SW 1271 (cell line): ENCODE measurements at places on chromosomes 11 and 22.

GRCh38 chr11:48033918-48034341 is 53.6 kb downstream of the PTPRJ start:
- no peak for DNase-seq

DNA sequence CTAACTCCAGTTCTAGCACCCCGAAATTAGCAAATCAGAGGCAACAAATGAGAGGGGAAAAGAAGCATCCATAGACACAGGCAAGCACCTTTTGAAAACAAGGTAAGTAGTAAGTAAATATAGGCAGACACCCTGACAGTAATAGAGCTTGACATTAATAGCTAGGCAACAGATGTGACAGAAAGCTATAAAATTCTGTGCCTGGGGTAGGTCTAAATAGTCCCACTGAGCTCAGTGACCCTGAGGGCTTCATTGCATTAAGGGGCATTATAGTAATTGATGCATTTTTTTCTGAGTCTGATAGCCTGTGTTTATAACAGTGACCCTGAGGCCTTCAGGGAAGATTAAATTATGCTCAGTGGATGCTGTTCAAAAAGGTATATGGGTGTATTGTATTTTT is 197.1 kb downstream of the HIPK3 start:
- no peak for DNase-seq

DNA sequence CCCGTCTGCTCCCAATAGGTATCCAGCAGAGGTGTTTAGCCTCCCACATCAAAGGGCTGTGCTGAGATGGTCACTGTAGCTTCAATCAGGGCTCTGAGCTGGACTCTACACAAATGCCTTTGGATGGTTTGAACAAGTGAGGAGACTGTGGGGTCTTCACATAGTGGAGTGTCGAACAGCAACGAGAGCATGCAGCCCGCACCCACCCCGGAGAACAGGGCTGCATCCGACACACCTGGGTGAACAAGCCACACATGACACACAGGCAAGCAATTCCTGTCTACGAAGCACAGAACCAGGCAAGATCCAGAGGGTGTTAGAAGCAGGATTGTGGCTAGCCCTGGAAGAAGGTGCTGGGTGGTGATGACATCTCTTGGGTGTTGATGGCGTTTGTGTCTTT is 58.0 kb upstream of the FGF3 start:
- no peak for DNase-seq

DNA sequence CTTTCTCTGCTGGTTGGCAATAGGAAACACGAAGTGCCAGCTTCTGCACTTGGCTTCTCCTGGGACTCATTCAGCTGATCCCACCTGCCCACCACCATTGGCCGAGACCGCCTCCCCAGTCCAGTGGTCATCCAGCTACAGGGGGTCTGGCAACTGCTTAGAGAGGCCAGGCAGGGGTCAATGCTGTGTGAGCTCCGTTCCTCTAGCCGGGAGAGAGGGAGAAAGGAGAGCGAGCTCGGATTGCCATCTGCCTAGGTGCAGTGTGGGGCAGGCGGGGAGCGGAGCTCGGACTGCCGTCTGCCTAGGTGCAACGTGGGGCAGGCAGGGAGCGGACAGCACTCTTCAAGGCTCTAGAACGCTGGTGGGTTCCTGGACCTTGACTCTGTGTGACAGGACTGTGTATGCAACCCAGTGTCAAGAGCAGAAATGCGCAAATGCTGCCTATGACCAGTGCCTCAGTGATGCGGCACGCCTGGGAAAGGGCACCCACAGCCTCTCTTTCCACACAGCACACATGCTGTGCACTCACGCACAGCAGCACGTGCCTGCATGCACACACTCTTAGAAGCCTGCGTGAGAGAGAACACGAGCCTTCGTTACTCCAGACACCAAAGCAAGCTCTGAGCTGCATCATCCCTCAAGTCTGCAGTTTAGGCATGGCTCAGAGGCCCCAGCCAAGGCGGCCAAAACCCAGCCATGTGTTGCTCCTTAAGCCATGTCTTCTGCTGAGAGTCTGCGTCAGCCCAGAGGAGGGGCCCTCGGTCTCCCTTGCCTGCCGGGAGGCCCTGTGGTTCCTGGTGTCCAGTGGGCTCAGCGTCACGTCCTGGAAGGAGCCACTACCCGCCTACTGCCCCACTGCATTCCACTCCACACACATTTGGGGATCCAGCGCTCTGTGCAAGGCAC is 26.8 kb upstream of the JAM3 start:
- no peak for DNase-seq

DNA sequence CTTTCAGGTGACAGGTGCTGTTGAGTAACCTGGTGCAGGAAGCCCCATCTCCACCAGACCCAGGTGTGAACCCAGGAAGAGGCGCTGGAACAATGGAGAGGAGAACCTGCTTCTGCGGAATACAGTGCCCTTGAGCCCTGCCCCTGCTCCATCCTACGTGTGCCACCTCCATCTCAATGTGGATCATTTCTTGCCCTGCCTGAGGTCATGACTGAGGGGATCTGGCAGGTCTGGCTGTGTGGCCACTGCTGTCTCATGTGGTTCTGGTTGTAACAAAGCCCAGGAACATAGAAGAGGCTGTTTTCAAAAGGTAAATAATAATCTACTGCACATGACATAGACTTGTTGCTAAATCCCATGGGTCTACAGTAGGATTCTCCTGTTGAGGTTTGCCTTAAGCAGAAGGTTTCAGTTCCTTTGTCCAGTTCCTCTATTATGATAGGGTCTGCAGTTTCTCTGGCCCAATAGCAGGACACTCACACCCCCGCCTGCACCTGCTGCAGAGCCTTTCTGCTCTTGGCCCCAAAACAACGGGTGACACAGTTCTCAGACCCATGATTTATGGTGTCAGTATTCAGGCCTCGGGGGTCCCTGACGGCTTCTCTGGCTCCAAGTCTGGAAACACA is 113.5 kb upstream of the IGLL5 start:
- no peak for DNase-seq

DNA sequence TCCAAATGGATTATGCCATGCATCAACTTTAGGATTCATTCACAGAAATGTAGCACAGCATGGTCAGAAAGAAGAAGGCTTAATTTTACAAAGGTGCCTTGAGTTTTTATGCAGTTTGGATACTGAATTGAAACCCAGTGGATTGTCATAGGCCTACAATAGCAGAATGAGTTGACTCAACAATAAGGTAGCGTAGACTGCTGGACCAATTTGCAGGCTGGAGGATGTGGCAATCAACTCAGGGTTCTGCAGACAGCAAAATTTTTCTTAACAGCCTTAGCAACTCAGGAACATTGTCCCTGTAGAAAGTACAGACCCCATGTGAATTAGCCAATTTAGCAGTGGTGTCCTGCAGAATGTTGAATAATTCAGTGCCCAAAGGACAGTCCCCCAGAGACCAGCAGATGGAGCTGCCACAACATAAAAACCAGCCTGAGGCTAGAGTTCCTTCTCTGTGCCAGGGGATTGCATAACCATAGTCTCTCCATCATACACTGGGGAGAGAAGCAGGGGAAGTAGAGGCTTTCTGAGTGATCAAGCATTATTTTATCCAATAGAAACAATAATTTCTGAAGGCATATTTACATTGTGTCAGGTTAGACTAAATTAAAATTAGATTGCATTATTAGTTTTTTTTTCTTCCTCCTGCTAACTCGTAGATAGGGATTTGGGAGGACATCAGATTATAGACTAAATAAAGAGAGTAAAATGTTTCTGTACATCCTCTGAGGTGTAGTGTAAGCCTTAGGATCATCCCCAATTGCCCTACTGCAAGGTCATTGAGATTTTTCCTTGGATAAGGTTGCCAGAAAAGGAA is 20.3 kb upstream of the MRPL17 start:
- no peak for DNase-seq

GRCh38 chr11:72646024-72646423 is 28.2 kb downstream of the PDE2A start:
- no peak for DNase-seq

DNA sequence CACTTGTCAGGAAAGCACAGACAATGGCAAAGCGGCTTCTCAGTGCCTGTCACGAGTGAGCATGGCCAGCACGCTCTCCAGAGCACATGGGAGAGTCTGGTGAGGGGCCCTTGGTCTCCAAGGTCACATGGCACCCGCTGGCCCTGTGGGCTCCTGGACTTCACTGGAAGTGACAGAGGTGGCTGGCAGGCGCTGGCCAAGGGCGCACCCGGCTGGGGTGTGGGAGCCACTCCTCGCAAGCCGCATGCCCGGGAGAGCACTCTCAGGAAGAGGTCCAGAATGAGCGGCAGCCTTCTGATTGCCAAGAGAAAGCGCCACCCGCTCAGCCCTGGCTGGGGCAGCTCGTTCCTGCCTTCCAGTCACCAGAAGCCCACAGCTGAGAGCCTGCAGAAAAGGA is 17.1 kb upstream of the MOB2 start:
- no peak for DNase-seq

DNA sequence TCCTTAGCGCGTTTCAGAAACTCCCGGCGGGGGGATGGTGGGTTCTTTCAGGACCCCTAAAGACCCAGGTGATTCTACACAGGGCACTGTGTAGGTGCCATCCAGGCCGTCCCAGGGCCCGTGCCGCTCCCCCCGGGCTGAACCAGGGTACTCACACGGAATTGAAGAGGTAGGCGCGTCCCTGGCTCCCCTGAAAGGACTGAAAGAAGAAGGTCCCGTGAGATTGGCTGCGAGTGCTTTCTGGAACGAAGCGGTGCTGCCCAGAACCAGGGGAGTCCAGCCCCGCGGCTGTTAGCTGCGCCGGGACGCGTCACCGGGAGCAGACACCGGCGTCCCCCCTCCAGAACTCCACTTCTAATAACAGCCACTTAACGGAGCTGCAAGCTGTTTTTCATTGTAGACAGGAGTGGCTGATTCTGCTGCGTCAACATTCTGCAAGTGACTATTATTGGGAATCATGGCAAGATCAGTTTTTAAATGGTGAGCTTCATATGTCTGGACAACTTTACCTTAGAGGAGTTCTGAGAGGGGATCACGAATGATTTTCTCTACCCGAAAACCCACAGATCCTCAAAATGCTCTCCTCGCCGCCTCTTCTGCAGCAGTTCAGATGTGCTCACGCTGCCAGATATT is 31.8 kb downstream of the YPEL1 start:
- no peak for DNase-seq

DNA sequence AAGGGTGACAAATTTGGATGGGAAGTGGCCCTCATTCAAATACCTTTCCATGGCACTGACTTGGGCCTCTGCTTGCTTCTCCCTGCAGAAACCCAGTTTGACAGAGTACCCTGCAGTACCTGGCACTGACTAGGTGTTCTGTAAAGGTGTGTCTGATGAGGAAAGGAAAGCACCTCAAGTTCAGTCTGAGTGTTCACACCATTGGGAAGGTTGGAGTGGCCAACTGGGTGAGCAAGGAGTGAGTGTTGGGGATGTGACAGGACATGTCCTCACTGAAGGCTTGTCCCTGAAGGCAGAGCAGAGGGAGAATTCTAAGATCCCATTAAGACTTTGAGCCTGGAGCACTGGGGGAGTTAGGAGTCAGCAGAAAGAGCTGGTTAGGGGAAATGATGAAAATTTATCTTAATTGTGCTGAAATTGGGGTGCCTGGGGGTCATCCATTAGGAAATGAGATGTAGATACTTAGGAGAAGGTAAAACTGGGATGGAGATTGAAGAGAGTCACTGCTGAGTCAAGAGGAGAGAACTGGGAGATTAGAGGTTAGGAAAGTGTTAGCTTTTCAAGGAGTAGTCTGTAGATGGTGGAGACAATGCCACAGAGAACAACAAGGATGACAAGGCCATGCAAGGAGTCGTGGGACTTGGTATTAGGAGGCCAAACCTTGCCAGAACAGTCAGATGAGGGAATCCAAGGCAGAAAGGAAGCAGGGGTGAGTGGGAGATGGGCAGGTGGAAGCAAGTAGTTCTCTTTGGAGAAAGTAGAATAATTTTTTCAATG is 6.1 kb downstream of the SREBF2 start:
- DNase-seq, result no peak

DNA sequence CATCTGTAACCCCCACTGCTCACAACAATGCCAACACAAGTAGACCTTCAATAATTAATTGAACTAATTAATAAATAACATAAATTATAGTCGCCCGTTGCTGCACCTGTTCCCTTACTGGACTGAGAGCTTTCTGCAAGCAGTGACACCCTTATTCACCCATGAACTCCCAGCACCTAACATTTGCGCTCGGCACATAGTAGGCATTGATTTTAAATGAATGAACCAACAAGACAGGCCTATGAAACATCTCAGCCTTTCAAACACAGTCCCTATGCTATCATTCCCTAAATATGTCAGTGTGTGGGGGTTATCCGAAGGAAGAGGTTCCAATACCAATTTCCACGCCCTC is 1.1 kb downstream of the THAP12 start:
- DNase-seq, result no peak

- DNase-seq, result no peak
Observed at GRCh38 chr11:14181121-14181520, 177.9 kb downstream of the RRAS2 start.

GRCh38 chr22:20203552-20204201 is 52.8 kb upstream of the CCDC188 start:
- DNase-seq, result no peak

DNA sequence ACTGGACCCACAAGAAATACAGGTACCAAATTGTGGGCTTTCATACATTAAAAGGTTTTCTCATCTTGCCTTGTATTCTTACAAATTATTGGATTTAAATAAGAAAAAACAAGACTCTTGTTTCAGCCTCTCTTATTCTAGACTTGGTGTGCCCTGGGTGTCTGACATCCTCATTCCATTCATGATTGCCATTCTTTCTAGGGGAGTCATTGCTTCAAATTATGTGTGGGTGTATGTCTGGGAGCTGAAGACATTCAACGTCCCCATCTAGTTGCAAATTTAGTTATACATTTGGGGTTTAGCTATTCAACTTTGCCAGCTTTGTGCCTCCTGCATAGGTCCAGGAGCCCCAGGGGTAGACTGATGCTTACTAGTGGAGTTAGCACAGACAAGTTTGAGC is 18.1 kb downstream of the MAML2 start:
- no peak for DNase-seq

DNA sequence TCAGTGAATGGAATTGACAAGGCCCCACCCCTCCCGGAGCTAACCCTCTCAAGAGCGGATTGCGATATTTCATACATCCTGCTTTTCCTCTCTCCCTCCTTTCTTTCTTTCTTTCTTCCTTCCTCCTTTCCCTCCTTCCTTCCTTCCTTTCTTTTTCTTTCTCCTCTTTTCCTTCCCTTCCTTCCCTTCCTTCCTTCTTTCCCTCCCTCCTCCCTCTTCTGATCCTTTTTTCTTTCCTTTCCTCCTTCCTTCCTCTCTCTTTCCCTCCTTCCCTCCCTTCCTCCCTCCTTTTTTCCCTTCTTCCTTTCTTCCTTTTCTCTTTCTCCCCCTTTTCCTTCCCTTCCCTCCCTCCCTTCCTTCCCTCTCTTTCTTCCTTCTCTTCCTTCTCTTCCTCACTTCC is 15.0 kb upstream of the MN1 start:
- no peak for DNase-seq

DNA sequence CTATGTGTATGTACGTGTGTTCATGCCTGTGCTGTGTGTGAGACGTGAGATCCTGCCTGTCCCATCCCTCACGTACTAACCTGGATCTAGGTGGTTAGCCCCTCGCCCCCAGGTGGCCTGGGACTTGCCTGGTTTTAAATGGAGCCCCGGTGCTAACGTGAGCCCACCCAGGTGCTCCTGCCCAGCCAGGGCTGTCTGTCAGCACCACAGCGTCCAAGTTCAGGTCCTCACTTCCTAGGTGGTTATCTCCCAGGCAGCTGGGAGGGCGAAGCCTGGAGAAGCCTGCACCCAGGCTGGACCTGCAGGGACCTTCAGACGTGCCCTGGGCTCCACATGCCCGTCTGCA is 86.0 kb downstream of the KCNQ1 start:
- DNase-seq, result no peak
